Activated T-cell treated with anti-CD3 and anti-CD28 coated beads, Interleukin-2, amount 50 U/mL, for 24 hours (primary cell): ENCODE measurements at places on chromosomes 12 and 14.

GRCh38 chr14:66490143-66491111 lies 4.3 kb downstream of the CCDC196 start:
- no peak for DNase-seq

DNA sequence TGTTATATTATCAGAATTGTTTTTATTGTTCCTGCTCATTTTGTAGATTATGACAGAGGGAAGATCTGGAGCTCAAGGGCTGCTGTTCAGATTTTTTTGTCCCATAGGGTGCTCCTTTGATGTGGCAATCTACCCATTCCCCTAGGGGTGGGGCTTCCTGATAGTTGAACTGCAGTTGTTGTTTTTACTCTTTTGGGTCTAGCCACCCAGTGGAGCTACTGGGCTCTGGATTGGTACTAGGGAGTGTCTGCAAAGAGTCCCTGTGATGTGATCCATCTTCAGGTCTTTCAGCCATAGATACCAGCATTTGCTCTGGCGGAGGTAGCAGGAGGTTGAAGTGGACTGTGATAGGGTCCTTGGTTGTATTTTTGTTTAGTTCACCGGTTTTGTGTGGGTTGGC lies 57.9 kb upstream of the SLCO1B1 start:
- no peak for DNase-seq

DNA sequence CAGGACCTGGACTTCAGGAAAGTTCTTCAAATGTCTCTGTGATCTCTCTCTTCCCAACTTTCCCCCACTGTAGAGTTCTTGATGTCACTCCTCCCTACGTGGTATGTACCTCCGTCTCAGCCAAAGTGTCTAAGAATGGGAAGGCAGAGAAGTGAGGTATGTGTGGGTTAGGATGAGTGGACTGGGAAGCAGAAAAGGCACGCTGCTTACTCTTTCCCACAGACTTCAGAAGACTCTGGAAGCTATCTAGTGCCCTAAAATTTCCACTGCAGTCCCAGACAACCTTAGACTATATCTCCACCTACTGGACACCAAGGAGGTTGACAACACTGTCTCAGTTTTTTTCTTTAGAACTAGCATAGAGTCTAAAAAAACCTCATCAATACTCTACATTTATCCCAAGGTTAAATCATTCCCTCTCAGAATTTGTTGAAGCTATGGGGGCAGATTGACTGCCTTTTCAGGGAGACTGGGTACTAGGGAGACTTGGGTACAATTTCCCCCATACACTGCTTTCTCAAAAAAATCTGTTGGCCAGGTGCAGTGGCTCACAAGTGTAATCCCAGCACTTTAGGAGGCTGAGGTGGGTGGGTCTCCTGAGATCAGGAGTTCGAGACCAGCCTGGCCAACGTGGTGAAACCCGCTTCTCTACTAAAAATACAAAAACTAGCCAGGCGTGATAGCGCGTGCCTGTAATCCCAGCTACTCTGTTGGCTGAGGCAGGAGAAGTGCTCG lies 20.6 kb upstream of the ITGA5 start:
- peak; percentile 37 for DNase-seq

DNA sequence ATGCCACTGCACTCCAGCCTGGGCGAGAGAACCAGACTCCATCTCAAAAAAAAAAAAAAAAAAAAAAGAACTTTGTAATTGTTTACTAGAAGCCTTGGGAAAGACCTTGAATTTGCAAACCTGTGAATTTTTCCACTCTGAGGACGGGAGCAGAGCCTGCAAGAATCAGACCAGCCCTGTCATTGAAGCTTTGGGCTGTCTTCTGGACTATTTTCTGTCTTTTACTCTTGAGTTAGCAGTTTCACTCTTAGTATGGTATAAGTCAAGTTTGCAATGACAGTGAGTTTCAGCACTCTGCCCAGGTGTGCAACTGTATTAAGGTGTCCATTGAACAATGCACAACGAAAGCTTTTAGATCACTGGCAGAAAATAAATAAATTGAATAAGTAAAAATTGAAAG lies 81.4 kb upstream of the KRAS start:
- no peak for DNase-seq

GRCh38 chr14:104794631-104794992 lies 936 bp downstream of the AKT1 start:
- DNase-seq, result peak; percentile 53

GRCh38 chr12:32841061-32841460 lies 55.5 kb downstream of the PKP2 start:
- no peak for DNase-seq

DNA sequence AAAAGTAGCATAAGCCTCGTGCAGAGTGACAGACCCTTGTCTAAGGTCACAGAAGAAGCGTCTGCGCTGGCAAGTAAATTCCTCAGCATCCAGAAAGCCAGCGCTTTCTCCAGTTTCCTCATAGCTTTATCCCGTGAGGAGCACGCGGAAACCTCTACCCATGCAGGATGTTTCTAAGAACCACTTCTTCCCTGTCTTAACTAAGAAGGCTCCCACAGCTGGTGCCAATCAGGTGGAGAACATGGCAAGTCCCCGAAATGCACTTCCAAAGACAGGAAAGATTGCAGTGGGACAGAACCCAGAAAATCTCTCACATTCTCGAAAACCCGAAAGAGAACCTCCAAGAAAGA lies 968 bp upstream of the ARID4A start:
- DNase-seq, result no peak

DNA sequence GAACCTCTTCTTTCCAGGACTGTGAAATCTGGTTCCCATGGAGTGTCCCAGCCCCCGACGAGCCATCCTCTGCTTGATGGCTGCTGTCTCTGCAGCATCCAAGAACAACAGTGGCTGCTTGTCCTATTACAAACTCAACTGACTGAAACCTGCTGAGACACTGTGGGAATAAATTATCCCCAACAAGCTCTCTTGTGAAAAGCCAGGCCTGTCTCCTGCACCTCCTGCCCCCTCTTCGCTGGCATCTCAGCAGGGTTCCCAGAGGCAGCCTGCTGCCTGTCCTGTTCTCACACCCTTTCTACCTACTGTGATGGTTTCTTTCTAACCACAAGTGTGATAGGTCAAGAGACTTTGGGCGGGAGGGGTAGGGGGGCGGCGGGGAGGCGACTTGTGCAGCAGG lies 180.2 kb downstream of the TSPAN9 start:
- DNase-seq, result no peak

DNA sequence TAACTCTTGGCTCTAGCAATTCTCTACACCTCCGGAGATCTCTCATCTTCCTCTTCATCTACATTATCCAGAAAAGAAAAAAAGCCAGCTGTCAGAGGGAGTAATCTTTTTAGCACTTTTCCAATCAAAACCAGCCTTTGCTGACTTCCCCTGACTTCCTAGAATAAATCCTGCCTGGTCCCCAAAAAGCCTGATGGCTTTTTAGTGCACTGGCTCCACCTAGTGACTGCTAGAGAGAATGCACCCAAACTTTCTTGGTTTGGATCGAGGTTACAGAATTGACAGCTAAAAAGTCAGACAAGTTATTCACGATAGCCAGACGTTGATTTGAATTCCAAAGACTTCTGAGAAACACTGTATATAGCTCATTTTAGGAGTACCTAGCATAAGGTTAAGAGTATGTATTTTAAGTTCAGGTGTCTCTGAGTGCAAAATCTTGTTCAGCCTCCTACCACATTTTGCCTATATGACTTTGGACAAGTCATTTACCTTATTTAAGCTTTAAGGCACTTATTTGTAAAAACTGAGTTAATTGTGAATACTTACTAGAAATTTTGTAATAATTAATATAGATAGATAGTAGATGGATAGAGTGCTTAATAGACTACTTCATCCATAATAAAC lies 185.7 kb upstream of the GRIN2B start:
- DNase-seq, result no peak

DNA sequence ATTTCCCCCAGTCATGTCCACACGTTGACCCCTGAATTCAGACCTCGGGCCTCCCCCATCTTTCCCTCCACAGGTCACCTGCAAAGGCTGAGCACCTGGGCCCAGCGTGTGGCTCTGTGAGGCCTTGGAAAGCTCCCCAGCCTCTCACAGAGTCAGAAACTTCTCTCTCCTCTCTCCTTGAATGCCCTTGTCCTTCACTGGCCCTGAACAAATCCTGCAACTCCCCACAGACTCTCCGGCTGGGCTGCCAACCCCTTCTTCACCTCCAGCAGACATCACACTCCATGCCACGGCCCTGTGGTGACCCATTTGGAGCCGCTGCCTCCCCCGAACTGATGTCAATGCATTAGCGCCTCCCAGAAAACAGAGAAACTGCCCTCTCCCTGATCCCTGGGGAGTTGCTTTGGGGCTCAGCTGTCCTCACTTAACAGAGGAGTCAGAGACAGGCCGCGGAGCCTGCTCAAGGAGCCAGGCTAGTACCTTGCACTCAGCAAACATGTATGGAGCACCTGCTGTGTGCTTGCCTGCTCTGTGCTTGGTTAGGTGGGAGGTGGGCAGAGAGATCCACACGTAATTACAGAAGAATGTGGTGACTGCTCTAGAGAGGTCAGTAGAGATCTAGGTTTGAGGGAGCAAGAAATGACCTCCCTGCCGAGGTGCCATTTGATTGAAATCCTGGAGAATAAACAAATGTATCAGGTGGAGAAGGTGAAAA lies 99.2 kb upstream of the PWP1 start:
- no peak for DNase-seq

DNA sequence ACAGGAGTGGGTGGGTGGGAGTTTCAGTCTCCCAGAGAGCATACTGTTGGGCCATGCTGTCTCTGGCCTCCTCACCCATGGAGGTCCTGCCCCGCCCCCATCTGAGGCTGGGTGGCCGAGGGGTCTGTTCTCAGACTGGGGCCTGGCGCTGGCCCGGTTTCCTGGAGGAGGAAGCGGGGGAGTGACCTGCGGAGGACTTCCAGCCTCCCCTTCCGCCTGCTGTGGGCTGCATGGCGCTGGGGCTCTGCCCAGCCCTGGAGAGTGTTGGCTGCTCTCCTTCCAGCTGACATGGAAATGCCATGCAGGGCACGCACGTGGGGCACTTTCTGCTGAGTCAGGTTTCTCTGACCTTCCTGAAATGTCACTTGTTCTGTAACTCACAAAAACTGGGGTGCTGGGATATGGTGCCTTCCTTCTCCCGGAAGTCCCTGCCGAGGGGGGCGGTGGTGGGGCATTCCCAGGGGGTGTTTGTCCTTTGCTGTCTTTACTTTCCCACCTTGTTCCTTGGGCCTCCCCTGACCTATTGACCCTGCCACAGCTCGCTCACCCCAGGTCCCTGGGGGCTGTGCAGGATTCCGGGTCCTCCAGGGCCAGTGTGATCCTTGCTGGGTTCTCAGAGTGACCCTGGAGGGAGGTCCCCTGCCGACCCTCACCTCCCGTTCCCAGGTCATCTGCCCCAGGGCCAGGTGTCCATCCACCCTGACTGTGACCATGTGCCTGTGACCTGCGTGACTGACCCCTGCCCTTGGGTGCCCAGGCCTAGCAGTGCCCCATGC lies 23.6 kb downstream of the PACS2 start:
- no peak for DNase-seq

GRCh38 chr12:64269161-64269560 lies 47.1 kb upstream of the KICS2 start:
- DNase-seq, result no peak

GRCh38 chr14:102131741-102132140 lies 8.0 kb upstream of the WDR20 start:
- no peak for DNase-seq

GRCh38 chr12:96769400-96769799 lies 137.7 kb upstream of the NEDD1 start:
- DNase-seq, result no peak

DNA sequence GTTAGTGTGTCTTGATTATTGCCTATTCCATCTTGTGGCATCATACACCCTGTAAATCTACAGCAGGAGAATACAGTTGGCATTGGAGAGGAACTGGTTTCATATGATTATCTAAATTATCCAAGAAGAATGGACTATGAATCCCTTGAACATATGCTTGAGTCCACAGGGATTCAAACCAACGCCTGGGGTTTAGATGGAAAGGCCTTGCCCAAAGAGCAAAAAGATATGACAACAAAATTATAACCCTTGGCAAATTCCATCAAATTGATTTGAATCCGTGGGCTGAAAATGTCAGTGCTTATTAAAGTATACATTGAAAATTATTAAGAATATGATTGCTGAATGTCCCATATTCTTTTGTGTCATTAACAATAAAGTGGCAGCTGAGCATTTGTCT lies 108.2 kb downstream of the PDE3A start:
- DNase-seq, result no peak
